ENCODE measurements at places on chromosomes 11 and 22.
A peak's percentile ranks its signal among the peaks of the same experiment; 100 is the strongest.

DNA sequence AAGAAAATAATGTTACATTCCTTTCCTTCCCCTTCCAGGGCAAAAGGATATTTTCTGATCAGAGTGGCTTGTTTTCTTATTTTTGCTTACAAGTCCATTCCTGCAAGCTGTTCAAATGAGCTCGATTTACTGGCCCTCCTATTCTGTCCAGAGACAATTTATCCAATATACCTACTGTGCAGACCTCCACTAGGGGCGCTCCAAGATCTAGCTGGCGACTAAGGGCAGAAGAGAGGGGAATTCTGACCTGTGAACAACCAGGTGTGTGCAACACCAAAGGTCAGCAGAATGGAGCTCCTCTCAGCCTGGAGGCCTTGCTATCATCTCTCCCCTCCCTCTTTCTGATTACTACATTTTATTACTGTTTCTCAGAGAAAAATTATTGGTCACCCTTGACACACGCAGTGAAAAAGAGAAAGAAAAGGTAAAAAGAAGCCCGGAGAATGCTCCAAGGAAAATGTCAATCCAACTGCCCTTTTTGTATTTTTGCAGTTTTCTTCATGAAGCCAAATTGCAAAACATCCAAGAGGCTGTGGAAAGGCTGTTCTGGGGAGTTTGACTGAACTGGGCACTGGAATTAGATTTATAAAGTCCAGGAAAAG is 3.2 kb downstream of the SEZ6L start:
- DNase-seq = peak; percentile 28

DNA sequence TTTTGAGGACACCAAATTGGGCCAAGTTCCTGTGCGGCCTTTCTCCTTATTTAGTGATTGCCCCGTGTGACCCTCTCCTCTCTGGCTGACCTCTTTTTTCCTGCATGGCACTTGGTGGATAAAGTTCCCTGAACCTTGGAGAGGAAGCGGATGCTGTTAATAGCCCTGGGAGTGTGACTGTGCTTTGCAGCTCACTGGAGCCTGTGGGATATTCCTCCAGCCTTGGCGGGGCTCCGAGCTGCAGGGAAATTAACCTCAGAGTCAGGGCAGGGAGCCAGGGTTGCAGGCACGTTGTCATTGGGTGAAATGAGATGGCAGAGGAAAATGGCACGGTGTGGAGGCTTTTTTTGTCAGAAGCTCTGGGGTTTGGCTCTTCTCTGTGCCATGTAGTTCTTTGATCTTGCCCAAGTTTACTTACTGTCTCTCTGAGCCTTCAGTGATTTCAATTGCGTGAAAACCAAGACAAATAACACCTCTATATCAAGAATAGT is 965 bp downstream of the OR9Q1 start:
- peak; percentile 70 for DNase-seq

GRCh38 chr11:124762105-124762623 is at the start of gene ESAM:
ESAM (minus strand) TSS chr11:124762290; CDS start chr11:124762154, 136 bp downstream.
- no peak for DNase-seq

- peak; percentile 89 for DNase-seq
Observed at GRCh38 chr11:118930094-118930712, 4.5 kb upstream of the BCL9L start.

GRCh38 chr11:76269661-76270261 is 63.5 kb upstream of the WNT11 start:
- no peak for DNase-seq

DNA sequence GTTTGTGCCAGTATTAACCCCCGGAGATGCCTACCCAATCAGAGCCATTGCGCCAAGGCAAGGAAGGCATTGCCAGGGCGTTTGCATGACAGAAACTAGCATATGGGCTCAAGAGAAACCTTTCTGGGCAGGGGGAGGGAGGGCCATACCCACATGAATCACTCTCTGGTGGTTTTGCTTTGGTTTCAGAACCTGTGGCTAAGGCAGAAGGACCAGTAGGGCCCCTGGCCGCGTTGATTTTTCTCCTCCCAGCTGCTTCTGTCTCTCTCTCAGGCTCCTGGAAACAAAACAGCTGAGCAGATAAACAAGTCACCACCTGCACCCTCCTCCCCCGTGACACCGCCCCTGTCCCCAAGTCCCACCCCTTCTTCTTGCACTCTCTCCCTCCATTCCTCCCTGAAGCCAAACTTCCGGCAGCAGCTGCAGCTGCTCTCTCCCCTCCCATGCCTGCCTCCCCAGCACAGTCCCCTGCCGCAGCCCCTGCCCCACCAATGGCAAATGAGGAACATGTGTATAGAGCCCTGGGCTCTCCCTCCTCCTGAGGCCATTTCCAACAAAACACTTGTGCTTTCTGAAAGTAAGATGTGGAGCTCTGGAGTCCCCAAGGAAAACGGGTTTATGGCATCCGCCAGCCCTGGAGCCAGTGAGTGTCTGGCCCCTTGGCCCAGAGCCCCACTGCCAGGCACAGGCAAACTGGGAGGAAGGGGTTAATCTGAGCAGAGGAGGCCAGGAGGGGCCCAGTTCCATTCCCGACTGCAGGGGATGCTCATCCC is 39.0 kb upstream of the ADA2 start:
- peak; percentile 83 for DNase-seq

GRCh38 chr11:72589802-72590761 is 84.1 kb downstream of the PDE2A start:
- DNase-seq = no peak

GRCh38 chr11:35598254-35599125 is 19.8 kb upstream of the FJX1 start:
- DNase-seq = no peak

DNA sequence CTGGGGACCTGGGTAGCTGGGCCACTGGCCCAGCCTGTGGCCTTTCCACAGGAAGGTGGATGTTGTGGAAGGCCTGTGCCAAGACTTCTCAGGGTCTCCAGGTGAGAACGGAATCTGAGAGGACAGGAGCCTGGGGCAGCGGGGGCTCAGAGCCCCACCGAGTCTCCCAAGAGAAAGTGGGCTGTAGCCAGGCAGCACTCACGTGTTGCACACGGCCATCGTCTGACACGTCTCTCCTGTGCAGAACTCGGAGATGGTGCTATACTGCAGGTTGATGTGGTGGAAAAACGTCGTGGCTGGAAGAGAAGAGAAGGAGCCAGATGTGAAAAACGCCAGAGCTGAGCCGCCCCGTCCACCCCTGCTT is 6.4 kb downstream of the MOB2 start:
- no peak for DNase-seq

DNA sequence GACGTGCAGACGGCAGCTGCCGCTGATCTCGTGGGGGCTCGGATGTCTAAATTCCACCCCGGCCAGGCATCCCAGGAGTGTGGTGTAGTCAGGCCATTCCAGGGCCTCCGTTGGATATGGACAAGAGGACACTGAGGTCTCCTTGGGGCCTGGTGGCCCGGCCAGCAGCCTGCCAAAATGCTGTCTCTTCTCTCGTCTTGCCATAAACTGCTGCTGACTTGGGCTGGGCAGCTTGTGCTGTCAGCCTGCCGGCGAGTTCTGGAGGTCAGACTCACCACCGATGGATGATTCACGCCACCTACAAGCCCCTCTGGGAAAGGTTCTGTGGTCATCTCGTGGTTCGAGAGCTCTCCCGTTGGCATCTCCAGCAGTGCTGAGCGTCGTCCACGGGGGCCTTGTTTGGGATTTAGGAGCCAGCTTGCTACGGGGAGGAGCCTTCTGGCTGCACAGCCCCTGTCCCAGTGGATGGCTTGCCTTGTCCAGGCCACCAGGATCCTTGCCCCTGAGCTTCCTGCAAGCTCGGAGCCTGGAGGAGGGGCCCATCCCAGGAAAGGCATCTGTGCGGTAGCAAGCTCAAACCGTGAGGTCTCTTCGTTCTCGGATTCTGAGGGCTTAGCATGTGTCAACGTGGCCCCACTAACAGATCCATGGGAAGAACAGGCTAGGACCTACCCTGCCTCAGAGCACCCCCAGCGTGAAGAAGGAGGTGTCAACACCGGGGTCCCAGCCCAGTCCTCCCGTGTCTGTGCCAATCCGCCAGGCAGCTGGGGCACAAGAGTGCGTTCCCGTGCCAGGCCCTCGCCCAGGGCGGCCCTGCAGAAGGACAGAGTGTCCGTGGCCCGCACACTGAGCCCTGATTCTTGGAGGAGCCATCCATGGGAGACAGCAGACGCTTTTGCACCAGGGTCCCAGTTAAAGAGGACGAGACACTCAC is 1114.1 kb downstream of the BRD1 start:
- DNase-seq = no peak

DNA sequence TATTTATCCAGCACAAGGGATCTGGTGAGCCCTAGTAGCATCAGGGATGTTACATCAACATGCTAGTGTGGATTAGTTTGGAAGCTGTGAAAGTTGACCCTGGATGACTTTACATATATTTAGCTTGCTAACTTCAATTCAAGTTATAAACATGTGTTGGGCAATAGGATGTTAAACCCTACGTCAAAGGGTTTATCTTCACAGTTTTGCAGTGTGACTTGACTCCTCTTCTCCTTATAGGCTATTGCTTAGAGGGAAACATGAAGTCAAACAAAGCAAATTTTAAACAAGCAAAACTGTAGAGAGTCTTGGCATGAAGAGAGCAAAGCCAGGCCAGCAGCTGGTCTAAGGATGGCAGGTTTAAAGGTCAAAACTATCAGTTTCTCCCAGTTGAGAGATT is 11.3 kb upstream of the CTSC start:
- no peak for DNase-seq

DNA sequence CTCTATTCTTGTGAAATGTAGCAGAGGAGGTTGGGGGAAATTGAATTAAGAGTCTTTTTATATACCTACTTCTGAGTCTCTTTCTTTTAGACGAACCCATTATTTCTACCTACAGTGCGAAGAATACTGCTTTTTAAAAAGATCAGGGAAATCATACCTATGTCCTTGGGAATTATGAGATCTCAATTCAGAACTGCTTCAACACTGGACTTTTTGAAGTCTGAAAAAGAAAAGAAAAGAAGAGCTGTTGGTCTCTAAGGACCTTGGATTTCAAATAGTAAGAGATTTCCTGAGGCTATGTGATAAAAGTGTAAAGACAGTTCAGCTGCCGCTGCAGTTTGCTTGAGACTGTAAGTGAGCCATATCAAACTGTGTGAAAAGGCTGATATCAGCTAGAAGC is 3.7 kb upstream of the OR5B21 start:
- no peak for DNase-seq

GRCh38 chr11:14249121-14249963 is 109.6 kb downstream of the RRAS2 start:
- DNase-seq = peak; percentile 38

DNA sequence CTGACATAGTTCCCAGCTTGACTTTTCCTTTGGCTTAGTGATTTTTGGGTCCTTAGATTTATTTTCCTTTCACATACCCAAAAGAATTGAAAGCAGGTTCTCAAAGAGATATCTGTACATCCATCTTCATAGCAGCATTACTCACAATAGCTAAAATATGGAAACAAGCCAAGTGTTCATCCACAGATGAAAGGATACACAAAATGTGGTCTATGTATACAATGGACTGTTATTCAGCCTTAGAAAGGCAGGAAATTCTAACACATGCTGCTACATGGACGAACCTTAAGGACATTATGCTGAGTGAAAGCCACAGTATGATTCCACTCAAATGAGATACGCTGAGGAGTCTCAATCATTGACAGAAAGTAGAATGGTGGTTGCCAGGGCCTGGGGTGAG is 171.8 kb downstream of the IGLL1 start:
- no peak for DNase-seq

DNA sequence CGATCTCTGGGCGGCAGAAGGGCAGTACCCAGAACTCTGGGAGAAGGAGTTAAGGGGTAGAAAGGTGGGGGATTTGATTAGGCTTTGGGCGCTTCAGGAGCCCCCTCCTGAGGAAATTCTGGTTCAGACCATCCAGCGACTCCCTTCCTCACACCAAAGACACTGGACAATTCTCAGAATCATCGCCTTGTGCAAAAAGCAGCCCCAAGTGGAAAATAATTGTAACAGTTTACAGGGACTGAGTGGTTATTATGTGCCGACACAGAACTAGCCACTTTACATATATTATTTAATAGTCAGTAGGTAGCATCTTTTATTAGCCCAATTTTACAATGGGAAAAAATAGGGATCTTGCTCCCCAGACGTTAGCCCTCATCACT is 662 bp upstream of the TRIM3 start:
- no peak for DNase-seq

GRCh38 chr11:111099028-111099713 is 146.4 kb upstream of the POU2AF2 start:
- DNase-seq = no peak

- no peak for DNase-seq
Observed at GRCh38 chr22:32695451-32695891, 106.0 kb upstream of the TIMP3 start.

DNA sequence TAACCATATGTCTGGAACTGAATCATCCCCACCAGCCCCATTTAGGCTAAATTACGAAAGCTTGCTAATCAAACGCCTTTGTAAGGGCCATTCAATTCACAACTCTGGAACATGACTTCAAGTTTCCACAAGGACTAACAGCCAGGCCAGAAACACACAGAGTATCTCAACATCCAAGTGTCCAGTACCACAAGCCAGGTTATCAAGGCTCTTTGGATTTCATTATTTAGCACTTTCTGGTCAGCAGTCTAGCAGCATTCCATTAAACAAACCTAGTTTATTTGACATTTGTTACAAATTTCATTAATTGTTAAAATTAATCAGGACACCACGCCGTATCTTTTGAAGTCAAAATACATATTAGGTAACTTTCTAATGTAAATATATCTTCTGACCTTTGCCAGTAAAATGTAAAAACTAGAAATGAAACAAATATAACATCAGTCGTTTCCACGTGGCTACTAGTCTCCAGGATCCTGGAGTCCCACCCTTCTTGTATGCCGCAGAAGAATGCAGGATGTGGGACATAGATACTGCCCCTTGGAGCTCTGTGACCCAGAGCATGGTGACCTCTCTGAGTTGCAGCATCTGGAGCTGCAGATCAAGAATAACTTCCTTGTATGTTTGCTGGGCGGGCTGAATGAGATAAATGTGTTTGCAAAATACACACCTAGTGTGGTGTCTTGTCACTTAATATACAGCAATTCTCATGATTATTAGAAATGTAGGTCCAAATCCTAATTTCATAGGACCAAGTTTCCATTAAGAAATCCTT is 64.7 kb downstream of the MPPED2 start:
- no peak for DNase-seq

DNA sequence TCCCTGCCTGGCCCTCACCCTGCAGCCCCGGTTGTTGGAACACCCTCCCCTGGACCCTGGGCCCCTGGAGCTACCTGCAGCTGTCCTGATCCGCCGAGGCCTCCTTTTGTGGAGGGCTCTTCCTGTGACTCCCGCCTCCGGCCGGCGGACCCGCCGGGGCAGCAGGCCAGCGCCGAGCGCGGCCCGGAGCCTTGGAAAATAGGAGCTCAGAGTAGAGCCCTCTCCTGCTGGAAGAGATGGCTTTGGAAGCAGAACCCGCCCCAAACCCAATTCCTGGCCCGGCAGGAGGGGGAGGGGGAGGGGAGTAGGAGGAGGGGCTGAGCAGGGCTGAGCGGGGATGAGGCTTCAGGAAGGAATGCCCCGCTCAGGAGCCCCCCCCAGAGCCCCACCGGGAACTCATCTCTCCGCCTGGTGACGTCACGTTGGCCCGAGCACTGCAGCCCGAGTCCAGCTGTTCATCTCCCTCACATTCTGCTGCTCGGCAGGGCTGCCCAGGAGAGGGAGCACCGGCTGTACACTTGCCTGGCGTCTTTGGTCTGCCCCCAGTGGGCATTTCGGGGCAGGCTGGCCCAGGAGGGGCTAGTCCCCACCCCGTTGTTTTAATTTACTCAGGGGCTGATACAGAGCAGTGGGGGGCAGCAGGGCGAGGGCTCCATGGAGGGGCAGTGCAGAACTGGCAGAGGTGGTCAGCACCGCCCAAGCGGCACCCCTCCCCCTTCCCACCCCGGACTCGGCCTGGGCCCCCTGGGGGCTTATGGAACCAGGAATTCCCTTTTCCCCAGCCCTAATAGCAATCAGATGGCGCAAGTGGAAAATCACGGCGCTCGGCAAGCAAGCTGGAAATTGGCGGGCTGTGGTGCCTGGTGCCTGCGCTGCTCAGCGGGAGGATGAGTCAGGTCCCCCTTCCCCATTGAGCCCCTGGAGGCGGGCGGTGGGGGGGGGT is at the start of gene MRGPRF:
Gene MRGPRF (minus strand): TSS at position 238 of the 943 bp plus-strand sequence. CDS start 3,345 bp downstream, outside the sequence.
- DNase-seq = no peak

Data from NCI-H2029 treated with DMSO at 0.1 percent for 48 hours (cell line).